ENCODE measurements at places on chromosomes 7 and 10.

GRCh38 chr7:35900651-35901050 is 99.8 kb downstream of the SEPTIN7 start:
- no peak for DNase-seq

- DNase-seq: peak; percentile 57
Observed at GRCh38 chr10:32980558-32981468, 22.8 kb upstream of the ITGB1 start.

DNA sequence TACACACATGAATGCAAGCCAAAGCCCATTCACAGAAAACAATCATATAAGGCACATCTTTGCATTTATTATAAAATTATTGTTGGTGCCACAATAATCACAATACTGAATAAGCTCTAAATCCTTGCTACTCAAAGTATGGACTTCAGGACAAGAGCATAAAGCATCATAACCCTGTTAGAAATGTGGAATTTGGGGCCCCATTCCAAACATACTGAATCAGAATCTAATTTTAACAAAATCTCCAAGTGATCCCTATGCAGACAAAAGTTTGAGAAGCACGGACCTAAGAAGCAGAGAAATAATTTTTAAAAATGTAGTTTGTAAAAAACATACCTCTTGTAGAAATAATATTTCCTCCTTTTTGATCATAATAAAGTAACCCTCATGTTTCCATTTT is 199.2 kb downstream of the IMMP2L start:
- no peak for DNase-seq

- no peak for DNase-seq
Observed at GRCh38 chr7:151822541-151823181, 54.3 kb downstream of the PRKAG2 start.

DNA sequence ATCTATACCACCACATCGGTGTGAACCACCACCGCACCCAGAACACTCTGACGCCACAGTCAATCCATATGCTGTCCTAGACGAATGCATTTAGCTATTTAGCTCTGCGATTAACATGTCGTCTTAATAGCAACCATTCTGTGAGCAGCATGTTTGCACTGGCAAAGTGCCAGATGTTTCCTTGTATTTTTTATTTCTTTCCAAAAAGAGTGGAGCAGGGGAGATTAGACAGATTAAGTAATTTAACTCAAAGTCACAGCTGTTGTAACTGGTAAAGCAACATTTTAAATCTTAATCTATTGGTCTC is 57.0 kb upstream of the ARL4A start:
- no peak for DNase-seq

DNA sequence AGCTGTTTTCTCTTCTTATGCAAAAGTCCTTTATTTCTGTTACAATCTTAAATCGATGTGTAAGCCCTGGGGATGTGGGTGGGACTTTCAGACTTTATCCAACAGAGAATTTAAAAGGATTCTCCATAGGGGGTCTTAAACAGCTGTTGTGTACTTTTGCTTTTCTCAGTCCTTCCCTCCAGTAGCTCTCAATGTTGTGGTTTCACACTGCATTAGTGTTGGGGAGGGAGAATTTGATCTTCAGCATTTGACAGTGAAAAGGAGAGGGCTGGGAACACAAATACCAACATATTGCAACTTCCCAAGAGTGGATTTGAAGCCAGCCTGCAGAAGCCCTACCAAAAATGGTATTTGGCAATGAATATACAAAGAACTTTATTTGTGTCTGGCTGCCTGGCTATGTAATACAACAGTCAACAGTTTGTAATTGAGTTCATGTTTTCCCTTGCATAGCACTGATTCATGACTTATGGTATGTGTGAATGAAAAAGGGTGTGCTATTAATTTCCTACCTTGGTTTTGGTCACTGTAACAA is 80.1 kb upstream of the CAPZA2 start:
- no peak for DNase-seq

GRCh38 chr10:110172155-110172554 is 35.2 kb upstream of the MXI1 start:
- DNase-seq: no peak

DNA sequence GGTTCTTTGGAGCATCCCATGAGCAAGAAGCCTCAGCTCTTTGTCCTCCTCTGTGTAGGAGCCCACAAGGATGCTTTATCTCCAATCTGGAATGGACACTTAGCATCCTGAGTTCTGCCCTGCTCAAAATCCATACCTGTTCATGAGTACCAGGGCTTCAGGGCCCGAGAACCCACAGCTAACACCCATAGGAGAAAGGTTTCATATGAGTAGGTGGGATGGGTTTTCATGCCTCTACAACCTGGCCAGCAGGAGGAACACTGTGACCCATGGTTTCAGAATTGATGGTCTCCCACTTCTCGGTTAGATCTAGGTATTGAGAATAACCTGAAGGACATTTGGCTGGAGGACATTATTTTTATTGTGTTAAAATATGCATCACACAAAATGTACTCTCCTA is 57.8 kb downstream of the TBXAS1 start:
- no peak for DNase-seq

- DNase-seq: no peak
Observed at GRCh38 chr10:33214174-33214573, 120.3 kb downstream of the NRP1 start.

GRCh38 chr10:60760711-60761210 is 17.5 kb upstream of the CDK1 start:
- DNase-seq: no peak

DNA sequence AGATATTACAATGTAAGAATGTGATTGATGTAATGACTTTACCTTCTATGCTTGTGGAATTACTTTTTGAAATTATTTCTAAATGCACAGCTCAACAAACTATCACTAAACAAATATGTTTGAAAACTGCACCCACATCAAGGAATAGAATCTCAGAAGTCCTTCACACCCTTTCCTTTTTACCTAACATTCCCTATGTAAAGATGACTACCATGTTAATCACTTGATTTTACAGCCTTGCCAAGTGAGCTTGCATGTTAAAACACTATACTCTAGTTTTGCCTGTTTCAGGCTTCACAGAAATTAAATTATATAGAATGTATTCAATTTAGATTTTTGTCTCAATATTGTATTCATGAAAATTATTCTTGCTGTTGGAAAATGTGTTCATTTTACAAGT is 1169.4 kb upstream of the CELF2 start:
- no peak for DNase-seq

GRCh38 chr10:74634995-74635536 is 191.3 kb upstream of the KAT6B start:
- no peak for DNase-seq

DNA sequence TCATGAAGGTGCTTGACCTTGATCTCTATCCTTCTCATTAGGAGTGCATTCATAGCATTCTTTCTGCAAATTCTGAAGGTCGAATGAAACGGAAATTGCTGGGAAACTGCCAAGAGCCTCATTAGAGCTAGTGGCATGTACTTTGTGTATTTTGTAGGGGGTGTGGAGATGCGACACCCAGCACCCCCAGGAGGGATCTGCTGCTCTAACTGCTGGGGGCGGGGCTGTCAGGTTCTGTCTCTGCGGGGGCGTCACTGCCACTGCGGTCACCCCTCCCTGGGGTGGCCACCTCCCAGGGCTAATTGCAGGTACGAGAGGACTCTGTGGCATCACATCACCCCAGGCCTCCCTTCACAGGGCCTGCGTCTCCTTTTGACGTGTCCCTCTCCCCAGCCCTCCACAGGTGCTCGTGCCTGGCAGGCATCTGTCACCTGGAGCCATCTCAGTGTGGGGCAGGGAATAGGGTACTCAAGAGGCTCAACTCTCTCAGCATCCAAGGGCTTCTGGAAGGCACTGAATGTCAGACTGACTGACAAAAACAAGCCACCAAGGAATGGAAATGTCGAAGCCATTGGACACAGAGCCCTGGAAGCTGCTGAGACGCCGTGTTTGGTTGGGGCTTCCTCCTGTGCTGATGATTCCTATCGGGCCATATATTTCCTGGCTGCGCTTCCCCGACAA is 151.1 kb downstream of the ACTR3B start:
- DNase-seq: no peak

- DNase-seq: no peak
Observed at GRCh38 chr7:86965727-86966120, 93.7 kb downstream of the ELAPOR2 start.

Data from stimulated activated CD4-positive, alpha-beta T cell treated with anti-CD3 and anti-CD28 coated beads, TNF-alpha, amount 100 ng/mL, for 4 hours (primary cell).